Endodermal cell (in vitro differentiated cells): ENCODE measurements at places on chromosomes 2 and 18. TPM values are rescaled to one million over a fixed set of nuclear protein-coding genes. Genes with fewer than 3 reads are reported as not detected.

GRCh38 chr2:143786026-143786765, 657.0 kb downstream of the ARHGAP15 start:
- no peak for DNase-seq
- no peak overlapping the region for H3K27ac ChIP-seq
- no peaks in the 10 kb centered on the region for H3K36me3 ChIP-seq
- H3K27me3 ChIP-seq = no peaks in the 10 kb centered on the region
- H3K4me1 ChIP-seq = no peaks in the 10 kb centered on the region

GRCh38 chr2:235543851-235544688, 50.2 kb downstream of the AGAP1 start:
- no peaks in the 10 kb centered on the region for H3K4me1 ChIP-seq
- no peak overlapping the region for H3K4me3 ChIP-seq
- no peaks in the 10 kb centered on the region for H3K27me3 ChIP-seq
- no peak for DNase-seq
- H3K36me3 ChIP-seq = no peaks in the 10 kb centered on the region

The MROH2A gene
- not detected in 2 replicates for total RNA-seq

DNA sequence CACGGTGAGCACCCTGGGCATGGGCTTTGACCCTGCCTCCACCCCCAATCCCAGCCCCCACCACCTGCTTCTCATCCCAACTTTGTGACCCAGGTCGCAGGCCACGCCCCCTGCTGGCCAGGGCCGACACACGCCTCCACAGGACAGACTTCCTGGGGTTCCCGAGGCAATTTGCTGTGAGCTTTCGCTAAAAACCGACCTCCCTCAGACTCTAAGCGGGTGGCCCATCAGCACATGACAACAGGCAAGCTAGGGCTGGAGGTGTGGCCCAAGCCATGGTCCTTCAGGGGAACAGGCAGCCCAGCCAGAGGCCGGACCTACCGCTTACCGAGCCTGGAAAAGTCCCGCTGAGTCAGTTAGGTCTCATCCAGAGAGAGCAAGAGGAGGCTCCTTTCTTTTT, 31.9 kb downstream of the C1QL2 start:
- H3K27me3 ChIP-seq = no peaks in the 10 kb centered on the region
- no peak overlapping the region for H3K4me3 ChIP-seq
- DNase-seq = peak; percentile 96
- H3K27ac ChIP-seq = no peak overlapping the region
- no peaks in the 10 kb centered on the region for H3K4me1 ChIP-seq

The TRIM54 gene
- total RNA-seq = 0.23 to 0.86 TPM (median 0.61 TPM) in 3 replicates

- no peak for DNase-seq
- no peak overlapping the region for H3K4me3 ChIP-seq
- H3K27ac ChIP-seq = no peak overlapping the region
Observed at GRCh38 chr2:225471482-225471881, 72.0 kb downstream of the NYAP2 start.

The TP53I3 gene
- 23.2 and 27.4 TPM in 2 replicates for total RNA-seq

- H3K4me3 ChIP-seq = peak overlapping the region; percentile 99
- peaks cover 31% of the 10 kb centered on the region for H3K36me3 ChIP-seq
- DNase-seq = no peak
- H3K4me1 ChIP-seq = peaks cover 4% of the 10 kb centered on the region
Observed at GRCh38 chr2:38751596-38752410, 642 bp upstream of the SRSF7 start.

DNA sequence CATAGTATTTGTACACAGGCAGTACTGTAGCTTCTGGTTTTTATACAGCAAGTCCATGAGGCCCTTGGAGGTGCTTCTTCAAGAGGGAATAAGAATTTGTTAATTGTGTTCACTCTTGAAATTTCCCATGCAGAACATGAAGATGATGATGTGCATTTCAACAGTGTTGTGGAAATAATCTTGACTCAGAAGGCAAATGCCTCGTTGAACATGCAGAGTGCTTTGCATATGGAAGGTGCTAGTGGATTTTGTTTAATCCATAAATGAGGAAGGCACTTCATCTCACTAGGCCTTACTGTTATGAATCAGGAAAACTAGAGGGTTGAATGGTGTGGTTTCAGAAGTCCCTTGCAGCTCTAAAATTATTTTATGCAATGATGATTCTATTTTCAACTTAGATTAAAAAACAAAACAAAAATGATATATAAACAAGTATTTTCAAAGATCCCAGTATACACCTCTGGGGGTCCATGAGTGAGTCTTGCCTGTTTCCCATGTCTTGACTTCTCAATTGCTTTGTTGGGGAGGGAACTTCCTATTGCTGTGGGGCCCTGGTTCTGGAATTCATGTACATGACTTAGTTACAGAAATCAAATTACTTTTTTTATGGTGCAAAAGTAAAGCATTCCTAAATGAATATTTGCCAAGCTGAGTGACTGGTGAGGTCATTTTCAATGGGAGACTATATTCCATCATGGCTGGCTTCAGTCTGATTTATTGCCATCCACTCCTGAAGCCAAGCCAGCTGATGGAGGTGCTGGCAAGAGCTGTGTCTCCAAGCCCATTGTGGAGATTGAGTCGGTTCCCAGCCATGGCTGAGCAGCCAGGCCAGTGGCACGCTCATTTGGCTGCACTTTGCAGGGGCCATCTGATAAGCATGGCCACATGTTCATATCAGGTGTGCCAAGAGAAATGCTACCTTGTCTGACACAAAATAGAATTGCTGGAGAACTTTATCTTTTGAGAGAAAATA, 56.5 kb downstream of the MGAT5 start:
- H3K27me3 ChIP-seq = no peaks in the 10 kb centered on the region
- H3K27ac ChIP-seq = no peak overlapping the region
- no peaks in the 10 kb centered on the region for H3K36me3 ChIP-seq
- no peak overlapping the region for H3K4me3 ChIP-seq
- DNase-seq = no peak
- H3K4me1 ChIP-seq = no peaks in the 10 kb centered on the region
